ENCODE measurements at places on chromosomes 4 and X.

DNA sequence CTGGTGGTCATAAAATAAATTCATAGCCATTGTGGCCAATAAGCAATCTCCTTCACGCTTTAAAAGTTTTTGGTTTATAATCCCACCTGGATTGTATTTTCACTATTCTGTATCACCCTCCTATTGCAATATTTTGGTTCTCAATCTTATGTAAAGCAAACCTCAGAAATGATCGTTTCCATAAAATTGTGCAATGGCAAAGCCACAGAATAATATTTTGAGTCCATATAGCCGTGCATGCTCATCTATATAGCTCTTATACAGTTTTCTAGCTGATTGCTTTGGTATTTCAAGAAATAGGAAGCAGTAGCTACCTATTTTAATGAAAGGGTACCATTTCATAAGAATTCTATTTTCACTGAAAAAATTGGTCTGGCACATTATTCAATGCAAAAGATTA is 10.0 kb upstream of the HAND2 start:
- no peak for DNase-seq

DNA sequence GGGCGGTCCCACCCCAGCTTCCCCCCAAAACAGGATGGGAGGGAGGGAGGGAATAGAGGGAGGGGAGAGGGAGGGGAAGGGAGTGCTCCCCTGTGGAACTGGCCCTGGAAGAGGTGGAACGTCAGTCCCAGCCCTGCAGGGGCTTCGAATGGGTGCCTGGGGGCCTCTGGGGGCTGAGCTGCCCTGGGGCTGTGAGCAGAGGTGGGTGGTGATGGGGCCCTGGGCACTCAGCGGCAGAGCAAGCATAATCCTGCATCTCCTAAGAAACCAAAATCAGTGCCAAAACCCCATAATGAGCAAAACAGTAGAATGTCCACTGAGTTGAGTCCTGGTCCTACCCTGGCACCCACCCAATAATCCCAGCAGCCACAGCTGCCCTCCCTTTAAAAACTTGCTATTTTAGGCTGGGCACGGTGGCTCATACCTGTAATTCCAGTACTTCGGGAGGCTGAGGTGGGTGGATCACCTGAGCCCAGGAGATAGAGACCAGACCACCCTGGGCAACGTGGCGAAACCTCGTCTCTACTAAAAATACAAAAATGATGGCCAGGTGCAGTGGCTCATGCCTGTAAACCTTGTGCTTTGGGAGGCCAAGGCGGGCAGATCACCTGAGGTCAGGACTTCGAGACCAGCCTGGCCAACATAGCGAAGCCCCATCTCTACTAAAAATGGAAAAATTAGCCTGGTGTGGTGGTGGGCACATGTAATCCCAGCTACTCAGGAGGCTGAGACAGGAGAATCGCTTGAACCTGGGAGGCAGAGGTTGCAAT is 11.1 kb downstream of the DOK7 start:
- no peak for DNase-seq

GRCh38 chrX:41250867-41251266 is 83.1 kb upstream of the DDX3X start:
- DNase-seq, result no peak

DNA sequence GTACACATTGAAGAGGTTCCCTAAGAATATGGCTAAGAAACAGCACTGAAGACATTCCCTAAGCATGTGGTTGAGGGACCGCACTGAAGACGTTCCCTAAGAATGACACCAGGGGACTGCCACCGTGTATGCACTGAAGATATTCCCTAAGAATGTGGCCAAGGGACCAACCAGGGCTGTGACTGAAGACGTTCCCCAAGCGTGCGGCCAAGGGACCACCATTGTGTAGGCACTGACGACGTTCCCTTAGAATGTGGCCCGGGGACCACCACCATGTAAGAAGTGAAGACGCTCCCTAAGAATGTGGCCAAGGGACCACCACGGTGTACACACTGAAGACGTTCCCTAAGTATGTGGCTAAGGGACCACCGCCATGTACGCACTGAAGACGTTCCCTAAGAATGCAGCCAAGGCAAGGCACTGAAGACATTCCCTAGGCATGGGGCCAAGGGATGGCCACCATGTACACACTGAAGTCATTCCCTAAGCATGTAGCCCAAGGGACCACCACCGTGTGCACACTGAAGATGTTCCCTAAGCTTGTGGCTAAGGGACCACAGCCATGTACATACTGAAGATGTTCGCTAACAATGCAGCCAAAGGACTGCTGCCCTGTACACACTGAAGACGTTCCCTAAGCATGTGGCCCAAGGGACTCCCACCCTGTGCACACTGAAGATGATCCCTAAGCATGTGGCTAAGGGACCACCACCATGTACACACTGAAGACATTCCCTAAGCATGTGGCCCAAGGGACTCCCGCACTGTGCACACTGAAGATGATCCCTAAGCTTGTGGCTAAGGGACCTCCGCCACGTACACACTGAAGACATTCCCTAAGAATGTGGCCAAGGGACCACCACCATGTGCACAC is 22.0 kb downstream of the DHRSX start:
- no peak for DNase-seq

- no peak for DNase-seq
These were observed 234.5 kb downstream of the MAML3 start for GRCh38 chr4:139919521-139919920.

- DNase-seq, result no peak
These were observed 292.1 kb downstream of the PRDM5 start for GRCh38 chr4:120630427-120630826.

DNA sequence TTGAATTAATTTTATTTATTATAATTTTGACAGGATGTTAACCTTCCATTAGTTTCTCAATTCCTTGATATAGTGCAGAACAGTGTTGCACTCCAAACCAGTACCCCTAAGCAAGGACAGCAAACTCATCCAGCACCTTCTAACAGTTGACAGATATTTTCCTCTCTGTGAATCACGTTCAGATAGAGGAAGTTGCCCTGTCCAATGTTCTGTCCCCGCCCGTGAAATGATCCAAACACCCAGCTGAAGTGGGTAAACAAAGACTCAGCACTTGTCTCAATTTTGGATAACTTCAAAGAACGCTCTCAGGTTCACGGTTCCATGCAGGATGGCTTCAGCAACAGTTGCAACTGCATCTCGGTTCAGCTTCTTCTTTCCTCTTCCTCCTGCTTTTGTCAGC is 1240.0 kb upstream of the ADGRL3 start:
- DNase-seq, result no peak

DNA sequence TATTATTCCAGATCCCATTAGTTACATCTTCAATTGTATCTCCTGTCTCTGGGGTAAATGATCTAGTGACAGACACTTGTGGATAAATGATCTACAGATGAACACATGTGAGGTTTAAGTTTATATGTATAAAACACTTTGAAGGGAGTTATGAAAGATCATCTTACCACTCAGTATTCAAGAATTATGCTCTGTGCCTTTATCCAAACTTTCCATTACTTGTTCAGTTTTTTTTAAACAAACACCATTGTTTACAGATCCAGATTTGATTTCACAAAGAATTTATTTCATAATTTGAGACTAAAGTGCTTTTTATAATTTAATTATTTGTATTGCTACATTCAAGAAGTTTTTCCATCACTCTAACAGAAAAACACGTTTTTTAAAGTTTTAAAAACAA is 142.5 kb downstream of the HHIP start:
- no peak for DNase-seq

DNA sequence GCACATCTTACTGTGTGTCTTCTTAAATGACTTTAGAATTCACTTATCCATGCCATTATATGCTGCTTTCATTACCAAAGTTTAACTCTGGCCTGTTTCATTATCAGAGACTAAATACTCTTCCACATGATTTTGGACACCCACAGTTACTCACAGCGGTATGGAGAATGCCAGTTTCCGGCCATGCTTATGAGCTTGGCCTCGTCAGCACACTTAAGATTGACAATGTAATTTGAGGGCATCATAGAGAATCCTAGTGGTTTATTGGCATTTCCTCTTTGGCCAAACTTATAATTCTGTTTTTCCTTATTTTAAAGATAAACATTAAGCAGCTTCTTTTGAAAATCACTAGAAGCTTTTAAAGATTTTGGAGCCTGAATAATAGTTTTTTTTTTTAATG is 104.5 kb downstream of the IRF2 start:
- no peak for DNase-seq

DNA sequence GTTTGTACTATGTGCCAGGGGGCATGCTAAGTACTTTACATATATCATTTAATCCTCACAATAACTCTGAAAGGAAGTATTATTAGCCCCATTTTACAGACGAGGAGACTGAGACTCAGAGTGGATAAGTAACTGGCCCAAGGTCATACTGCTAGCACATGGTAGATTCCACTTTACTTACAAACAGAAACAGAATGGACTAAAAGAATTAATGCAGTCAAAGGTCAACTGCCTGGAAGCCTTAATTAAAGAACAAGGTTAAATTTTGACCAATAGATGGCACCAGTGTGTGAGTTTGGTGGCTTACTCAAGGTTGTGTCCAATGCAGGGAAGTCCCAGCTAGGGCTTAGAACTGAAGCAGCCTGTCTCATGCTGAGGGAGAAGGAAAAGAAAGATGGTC is 4.7 kb downstream of the RIPPLY1 start:
- peak; percentile 37 for DNase-seq

DNA sequence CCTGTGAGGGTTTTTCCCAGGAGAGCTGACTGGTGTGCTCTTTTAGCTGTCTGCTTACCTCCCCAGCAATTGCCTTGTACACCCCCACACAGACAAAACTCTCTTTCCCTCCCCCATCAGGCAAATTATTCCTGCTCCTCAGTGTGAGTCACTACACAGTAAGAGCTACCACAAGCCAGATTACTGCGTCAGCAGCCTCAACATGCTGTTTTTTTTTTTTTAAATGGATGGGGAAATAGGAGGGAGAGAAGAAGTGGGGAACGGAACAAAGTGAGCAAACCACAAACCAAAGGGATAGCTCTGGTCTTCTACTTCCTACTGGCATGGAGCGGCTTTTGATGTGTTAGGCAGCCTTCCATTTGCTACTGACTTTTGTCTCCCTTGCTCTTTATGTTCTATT is 107.5 kb upstream of the ACSL4 start:
- DNase-seq, result no peak

- DNase-seq, result no peak
These were observed 359.9 kb downstream of the UNC5C start for GRCh38 chr4:95188701-95189370.

GRCh38 chrX:118756101-118756500 is 28.7 kb downstream of the IL13RA1 start:
- no peak for DNase-seq

DNA sequence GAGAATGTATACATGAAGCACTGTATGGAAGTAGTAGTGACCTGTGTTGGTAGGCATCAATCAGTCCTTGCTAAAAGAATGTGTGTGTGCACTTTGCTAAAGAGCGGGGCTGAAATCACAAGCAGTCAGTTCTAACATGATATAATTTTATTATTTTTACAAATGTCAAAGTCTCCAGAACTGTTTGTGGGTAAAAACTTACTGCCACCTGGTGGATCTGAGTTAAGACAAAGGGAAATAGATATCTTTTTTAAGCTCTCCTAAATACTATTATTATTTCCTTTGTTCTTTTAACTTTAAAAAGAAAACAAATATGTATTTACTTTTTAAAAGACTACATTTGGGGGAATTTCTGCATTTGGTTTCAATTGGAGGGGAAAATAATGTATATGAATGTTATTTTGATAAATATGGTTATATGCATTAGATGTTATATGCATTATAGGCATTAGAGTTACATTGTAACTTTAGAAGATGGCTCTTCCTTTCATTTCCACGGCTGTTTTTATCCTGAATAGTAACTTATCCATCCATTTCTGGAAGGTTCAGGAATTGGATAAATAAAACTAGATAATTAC is 7.8 kb upstream of the CLOCK start:
- DNase-seq, result no peak

GRCh38 chr4:140242357-140243277 is 88.6 kb upstream of the MAML3 start:
- DNase-seq, result no peak

Data from NCI-H1092 (cell line).